GF-D8 (cell line): ENCODE measurements at places on chromosomes 6 and 20.

GRCh38 chr20:25083773-25084625 lies 2.1 kb upstream of the VSX1 start:
- no peak for DNase-seq

DNA sequence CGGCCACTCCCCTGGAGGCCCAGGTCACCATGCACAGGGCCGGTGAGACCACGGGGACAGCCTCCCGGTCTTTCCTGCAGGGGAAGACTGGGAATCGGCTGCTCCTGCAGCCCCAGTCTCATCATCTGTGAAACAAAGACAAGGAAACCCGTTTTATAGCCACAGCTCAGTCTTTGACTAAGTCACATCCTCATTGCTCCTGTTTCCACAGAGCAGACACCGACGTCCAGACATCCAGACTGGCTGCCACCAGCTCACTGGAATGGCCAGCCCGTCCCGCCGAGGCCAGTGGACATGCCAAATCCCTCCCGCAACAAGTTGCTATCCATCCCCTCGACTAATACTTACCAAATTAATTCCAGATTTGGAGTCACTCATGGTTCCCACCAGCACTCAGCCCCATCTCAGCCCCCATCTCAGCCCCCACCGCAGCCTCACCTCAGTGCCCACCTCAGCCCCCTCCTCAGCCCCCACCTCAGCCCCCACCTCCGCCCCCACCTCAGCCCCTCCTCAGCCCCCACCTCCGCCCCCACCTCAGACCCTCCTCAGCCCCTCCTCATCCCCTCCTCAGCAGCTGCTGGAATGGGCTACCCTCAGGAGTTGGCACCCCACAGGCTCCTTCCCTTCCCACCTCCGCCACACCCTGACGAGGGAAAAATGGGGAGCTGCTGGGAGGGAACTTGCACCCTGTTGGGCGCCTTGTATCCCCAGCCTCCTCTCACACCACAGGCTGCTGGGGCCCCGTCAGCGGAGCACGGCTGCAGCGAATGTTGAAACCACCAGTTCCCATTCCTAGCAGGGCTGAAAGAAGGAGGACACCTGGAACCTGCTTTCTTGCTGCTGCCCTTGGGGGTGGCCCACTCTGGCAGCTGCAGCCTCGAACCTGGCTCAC lies 48.7 kb downstream of the YTHDF1 start:
- no peak for DNase-seq

- DNase-seq, result no peak
Observed at GRCh38 chr6:135266675-135267074, 85.6 kb downstream of the MYB start.

DNA sequence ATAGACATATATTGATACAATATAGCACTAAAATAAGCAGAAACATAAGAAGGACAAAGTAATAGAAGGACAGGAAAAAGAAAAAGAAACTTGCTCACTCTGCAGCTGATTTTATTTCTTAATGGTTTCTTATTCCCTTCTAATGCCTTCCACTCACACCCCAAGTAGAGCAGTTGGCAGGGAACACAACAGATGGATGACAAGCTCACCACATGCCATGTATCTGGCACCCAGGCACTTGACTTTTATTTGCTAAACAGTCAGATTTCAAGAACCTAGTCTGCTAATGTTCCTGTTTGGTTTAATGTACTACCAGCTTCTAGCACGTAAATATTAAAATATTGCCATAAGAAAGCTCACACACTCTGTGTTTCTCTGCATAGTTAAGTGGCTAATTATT lies 87.1 kb downstream of the COL19A1 start:
- DNase-seq, result no peak

GRCh38 chr6:142481466-142481865 lies 179.7 kb downstream of the ADGRG6 start:
- no peak for DNase-seq

DNA sequence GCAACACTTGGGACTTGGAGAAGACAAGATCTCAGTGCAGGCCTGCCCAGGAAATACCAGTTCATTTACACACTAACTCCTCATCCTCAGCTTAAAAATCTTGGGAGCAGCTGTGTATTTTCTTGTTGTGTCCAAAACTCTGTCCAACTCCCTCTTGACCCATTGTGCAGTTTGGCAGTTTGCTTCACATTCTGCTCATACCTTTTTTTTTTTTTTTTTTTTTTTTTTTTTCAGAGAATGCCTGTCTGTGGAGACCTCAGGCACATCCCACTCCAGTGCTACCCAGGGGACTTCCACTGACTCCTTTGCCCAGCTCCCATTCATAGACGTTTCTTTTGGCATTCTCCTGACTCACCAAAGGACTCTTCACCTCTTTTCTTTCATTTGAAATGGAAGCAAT lies 265.8 kb upstream of the TCF21 start:
- DNase-seq, result no peak

GRCh38 chr6:53104916-53105315 lies 39.7 kb downstream of the FBXO9 start:
- DNase-seq, result no peak

DNA sequence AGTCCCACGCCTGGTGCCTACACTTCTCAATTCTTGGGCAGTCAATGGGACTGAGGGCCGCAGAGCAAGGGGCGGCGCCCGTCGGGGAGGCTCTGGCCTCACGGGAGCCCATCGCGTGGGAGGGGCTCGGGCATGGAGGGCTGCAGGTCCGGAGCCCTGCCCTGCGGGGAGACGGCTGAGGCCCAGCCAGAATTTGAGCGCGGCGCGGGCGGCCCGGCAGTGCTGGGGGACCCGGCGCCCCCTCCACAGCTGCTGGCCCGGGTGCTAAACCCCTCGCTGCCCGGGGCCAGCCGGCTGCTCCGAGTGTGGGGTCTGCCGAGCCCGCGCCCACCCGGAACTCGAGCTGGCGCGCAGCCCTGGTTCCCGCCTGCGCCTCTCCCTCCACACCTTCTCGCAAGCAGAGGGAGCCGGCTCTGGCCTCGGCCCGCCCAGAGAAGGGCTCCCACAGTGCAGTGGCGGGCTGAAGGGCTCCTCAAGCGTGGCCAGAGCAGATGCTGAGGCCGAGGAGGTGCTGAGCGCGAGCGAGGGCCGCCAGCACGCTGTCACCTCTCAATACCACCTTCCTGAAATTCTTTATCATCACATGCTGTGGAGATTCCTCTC lies 58.5 kb downstream of the BAK1 start:
- DNase-seq, result no peak

- no peak for DNase-seq
Observed at GRCh38 chr6:156741287-156742073, 35.7 kb upstream of the ARID1B start.

DNA sequence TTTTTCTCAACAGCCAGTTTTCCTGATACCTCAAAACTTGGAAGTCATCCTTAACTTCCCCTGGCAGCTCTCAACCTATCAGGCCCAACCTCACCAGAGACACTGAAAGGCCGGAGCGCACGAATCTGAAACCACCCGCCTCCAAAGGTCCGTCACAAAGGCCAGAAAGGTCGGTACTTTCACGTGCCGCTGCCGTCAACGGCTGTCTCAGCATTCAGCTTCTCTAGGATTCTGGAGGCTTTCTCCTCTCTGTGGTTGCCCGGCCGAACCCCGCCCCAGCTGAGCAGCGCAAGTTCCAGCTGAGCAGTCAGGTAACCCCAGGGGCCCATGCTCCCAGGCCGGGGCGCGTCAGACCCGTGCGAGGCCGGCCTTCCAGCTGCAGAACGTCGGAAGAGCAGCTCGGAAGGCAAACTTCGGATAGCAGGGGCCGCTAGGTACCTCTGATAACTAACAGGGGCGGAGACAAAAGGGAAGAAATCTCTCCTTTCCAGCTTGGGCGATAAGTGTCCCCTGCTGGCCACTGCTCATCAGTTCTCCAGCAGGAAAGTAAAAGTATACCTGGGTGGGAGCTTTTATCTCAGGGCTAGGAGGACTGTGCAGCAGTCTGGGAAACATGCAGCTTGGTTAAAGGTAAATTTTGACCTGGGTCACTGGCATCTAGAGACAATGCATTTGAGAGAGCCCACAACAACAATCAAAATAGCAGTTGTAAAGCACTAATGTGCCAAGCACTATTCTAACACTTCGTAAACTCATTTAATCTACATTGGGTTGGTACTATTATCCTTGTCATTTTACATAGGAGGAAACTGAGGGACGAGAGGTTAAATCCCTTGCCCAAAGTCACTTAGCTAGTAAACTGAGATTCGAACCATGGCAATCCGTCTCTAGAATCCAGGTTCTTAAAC lies 16.1 kb downstream of the ZSCAN12 start:
- peak; percentile 78 for DNase-seq

DNA sequence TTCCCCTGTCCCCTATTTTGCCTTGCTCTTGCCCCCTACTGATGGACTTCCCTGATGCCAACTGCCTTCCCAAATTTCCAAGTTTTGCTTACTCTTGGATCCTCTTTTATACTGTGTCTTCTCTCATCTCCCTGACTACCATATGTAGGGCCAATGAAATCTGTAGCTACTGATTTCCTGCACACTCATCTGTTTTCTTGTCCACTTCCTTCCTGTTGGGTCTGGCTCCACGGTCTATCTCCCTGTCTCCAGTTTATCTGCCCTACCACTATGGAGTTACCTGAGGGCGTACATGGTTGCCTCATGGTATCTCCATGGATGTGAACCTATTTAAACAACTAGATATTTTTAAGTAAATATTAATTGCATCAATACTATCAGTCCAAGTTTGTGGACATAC lies 140.3 kb upstream of the MCHR2 start:
- no peak for DNase-seq

DNA sequence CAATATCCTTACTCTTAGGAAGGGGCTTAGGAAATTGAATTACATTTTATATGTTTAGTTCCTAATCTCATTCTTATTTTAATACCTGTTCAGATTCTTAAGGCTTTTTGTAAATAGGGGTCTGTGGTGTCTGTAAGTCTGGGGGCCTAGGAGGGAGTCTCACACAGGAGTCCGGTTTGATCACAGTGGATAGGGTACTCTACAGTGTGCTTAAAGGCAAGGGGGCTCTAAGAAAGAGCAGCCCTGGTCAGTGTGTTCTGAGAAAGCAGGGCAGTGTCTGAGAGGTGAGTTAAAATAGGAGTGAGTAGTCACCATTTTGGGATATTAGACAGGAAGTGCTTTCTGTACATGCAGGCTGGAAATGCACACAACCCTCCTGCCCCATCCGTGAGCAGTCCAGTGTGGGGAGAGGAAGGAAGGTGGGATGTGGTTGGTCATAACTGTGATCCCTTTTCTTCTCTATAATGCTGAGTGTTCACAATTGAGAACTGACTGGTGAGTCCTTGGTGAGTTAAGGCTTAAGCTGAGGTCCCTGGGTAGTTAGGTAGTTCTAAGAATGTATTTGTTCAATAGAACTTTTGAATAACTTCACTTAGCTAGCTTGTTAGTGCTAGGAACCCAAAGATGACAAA lies 50.0 kb downstream of the CDKAL1 start:
- DNase-seq, result no peak

- DNase-seq, result no peak
Observed at GRCh38 chr6:138416206-138416605, 12.2 kb downstream of the HEBP2 start.

- DNase-seq, result no peak
Observed at GRCh38 chr6:35439308-35439707, 12.8 kb upstream of the FANCE start.

DNA sequence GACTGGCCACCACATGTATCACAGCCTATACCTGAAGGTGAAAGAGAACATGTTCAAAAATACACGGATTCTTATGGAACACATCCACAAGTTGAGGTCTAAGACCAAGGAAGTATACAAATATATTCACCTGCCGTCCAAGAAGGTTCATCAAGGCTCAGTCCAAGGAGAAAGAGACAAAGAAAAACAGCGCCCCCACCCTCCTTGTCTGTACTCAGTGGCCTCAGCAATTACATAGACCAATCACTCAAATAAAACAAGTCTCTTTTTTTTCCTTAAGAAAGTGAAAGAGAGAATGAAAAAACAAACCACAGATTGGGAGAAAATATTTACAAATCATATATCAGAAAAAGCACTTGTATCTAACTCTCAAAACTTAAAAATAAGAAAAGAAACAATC lies 19.5 kb downstream of the CPXM1 start:
- DNase-seq, result no peak

DNA sequence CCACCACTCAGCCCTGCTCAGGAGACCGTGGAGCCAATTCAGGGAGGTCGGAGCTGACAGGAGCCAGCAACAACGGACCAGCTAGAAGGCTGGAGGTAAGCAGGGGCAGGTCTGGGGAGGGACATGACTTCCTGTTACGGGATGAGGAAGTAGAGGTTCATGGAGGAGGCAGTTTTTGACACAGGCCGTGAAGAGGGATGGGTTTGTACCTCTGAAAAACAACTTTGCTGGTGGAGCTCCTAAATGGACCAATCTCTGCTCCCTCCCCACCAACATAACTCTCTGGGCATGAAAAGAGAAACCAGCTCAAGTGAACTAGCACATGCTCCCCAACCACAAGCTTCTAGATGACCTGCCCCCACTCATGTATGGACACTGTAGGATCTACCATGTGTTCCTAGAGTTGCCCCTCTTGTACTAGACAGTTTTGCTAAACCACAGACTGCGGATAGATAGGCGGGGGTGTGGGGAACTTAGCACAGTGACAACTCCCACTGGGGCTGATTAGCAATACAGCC lies 31.4 kb downstream of the RALGAPA2 start:
- peak; percentile 22 for DNase-seq

GRCh38 chr6:87099472-87099871 lies 4.6 kb upstream of the CGA start:
- DNase-seq, result no peak

GRCh38 chr6:90467546-90467945 lies 119.3 kb downstream of the MAP3K7 start:
- no peak for DNase-seq

DNA sequence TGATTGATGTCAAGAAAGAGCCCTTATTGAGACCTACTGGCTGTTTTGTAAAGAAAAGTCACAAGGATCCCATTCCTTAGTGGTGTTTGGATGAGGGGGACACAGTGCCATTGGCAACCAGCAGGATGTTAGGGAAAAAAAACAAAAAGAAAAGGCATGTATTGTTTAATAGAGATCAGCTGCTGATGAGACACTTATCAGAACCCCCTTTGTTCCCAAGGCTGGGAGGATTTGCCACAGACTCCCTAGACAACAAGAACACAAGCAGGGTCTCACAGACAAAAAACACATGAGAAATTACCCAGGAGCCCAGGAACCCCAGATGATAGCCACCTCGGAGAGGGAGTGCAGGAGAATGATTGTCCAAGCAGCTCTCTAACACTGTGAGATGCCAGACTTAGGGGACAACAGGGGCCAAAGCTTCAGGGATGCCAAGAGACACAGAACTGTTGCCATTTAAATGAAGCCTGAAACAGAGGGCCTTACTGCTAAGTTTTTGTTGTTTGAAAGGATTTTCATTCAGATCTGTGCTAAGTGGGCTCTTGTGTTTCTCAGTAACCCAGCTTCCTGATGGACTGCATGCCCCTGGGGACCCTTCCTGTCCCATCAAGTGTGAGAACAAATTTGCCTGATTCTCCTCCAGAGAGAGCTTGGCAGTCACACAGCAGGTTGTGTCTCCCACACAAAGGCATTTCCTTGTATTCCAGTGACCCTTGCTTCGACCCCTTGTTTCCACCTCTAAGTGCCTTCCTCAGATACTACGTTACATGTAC lies 48.7 kb upstream of the HEY2 start:
- DNase-seq, result no peak

DNA sequence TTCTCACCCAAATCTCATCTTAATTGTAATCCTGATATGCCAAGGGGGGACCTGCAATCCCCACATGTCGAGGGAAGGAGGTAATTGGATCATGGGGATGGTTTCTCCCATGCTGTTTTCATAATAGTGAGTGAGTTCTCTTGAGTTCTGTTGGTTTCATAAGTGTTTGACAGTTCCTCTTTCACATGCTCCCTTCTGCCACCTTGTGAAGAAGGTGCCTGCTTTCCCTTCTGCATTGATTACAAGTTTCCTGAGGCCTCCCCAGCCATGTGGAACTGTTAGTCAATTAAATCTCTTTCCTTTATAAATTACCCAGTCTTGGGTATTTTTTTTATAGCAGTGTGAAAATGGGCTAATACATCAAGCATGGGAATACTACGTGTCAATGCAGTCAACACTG lies 925.0 kb upstream of the MAN1A1 start:
- DNase-seq, result no peak
